ENCODE measurements at places on chromosomes 5 and 9.

DNA sequence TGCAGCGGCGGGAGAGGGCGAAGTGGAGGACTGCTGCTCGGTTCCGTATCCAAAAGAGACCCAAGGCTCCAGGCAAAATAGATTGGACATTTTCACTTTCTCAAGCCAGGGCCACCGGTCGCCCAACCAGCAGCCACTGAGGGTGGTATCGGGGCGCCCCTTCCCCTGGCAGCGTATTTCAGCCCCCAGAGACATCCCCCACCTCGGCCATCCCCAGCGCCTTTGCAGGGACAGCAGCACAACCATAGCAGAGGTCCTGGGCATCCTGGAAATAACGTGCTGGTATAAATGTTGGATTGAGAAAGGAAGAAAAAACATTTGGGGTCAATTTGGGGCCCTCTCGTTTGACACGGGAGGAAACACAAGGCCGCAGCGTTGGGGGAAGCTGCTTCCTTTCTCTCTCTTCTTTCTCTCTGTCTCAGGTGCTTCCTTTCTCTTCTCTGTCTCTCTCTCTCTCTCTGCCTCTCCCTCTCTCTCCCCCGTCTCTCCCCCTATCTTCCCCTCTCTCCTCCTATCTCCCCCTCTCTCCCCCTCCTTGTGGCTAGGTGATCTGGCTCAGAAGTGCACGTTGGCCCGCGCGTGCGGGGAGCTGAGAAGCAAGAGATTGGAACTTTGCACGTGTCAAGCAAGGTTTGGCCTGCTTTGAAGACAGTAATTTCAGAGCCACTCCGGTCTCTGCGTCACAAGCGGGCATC is 624 bp upstream of the RETREG1 start:
- DNase-seq: no peak

DNA sequence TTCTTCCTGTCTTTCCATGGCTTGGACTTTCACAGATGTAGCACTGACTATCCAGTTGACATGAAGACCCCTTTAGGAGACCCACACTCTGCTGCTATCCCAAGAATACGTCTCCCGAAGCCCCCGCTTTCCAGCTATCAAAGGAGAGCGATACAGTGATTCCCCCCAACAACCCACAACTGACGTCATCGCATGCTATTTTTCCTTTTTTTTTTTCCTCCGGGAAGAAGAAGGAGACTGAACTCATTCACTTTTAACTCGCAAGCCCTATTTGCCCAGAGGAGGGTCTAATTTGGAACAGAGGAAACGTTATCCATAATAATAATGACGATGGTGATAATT is 2.1 kb downstream of the PAPPA start:
- no peak for DNase-seq

DNA sequence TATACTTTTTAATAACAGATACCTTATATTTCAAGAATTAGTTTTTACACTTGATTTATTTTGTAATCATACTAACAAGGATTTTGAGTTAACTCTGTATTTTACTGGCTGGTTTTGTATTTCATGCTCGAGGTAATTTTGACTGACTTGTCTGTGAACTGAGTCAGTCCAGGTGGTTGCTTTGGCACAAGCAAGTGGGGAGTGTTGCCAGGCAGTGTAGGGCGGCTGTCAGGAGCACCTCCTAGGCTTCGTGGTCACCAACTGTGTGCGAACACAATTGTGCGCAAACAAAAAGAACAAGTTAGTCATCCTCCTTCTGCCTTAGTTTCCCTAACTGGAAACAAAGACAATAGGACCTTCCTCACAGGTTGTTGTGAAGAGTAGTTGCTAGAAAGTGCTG is 286.3 kb downstream of the ADGRV1 start:
- no peak for DNase-seq

GRCh38 chr9:75540185-75540584 is 350.3 kb upstream of the PCSK5 start:
- DNase-seq: no peak

- DNase-seq: no peak
Observed at GRCh38 chr5:158013303-158013702, 154.4 kb upstream of the CLINT1 start.

DNA sequence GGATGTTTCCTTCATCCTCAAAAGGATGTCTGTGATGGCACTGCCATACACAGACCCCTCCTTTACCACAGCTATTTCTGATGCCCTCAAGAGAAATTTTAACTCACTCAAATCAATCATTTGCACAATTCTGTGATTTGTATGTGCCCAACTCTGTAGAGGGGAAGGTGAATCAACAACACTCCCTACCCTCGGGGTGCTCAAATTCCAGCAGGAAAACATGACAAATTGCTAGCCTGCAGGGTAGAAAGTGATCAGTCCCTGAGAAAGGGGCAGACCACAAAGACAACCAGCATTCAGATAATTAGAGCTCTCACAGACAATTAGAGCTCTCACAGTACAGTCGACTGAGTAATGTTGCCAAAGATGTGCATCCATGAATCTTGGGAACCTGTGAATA is 45.3 kb upstream of the FOXE1 start:
- DNase-seq: no peak

- DNase-seq: no peak
Observed at GRCh38 chr5:103389846-103390245, 131.3 kb downstream of the MACIR start.

DNA sequence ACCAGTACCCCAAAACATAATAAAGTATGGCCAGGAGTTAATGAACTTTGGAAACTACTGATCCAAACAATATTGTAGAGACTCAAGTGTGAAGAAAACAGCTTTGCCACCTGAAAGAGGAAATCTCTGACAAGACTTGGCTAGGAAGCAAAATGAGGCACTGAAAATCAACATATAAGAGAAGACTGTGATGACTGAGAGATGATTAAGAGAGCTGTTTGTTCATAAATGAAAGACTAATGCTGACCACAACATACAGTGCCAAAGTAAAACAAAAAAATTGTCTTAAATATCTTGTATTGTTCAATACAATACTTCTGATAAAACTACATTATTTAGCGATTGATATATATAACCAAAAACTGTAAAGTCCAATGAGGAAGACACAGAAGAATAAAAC is 7.2 kb downstream of the RC3H2 start:
- no peak for DNase-seq

DNA sequence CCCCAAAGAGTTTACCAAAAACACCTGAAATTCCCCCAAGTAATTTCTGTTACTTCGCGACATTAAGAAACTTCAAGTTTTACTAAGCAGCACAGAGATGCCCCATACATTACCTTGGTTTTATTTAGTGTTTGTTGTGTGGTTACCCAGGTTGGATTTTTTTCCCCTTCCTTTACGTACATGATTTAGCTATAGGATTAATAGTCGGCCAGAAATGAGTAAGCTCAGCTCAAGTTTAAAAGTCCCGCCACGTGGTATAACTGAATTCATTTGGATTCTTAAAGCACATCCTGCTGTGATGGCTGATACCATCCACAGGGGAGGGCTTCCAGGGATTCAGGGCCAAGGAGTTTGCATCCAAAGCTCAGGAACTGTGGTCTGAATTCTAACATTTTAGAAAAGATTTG is 75.9 kb downstream of the DAP start:
- DNase-seq: no peak

All from femur (tissue), 1 donor.